ENCODE measurements at places on chromosomes 3 and 15.
A peak's percentile ranks its signal among the peaks of the same experiment; 100 is the strongest.

DNA sequence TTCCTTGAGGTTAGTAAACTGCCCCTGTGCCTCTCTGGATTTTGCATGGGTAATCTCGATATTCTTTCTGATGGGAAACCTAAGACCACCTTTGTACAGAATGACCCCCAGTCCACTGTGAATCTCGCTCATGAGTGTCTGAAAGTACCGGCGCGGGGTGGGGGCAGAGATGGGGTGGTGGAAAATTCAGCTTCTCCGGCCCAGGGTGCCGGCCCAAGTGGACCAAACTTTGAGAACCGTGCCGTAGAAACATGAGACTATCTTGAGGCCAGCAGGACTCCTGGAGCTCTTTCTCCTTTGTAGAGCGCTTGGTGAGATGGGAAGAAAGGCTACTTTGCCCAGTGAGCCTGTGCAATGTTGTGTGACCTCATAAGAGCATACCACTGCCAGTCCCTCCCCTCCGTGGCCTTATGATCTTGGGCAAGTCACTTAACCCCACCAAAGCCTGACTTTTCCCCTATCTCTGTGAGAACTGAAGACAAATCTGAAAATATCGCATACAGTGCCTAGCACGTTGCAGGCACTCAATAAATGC is 40.4 kb upstream of the VEPH1 start:
- no peak for DNase-seq

DNA sequence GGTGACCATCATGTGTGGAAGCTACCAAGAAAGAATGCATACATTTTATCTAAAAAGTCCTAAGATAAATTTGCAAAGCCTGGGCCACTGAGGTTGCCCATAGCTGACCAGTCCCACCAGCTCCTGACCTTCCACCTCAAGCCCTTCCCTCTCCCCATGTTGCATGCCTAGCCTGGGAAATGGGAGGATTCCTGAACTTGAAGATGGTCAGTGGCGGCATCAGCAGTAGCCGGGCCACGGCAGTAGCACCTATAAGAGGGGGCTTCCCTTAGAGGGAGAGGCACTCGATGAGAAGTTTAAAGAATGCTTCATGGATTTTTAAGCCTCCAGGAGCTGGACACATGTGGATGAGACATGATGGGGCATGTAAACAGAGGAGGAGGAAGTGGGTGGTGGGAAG is 172.1 kb downstream of the KLF13 start:
- no peak for DNase-seq

DNA sequence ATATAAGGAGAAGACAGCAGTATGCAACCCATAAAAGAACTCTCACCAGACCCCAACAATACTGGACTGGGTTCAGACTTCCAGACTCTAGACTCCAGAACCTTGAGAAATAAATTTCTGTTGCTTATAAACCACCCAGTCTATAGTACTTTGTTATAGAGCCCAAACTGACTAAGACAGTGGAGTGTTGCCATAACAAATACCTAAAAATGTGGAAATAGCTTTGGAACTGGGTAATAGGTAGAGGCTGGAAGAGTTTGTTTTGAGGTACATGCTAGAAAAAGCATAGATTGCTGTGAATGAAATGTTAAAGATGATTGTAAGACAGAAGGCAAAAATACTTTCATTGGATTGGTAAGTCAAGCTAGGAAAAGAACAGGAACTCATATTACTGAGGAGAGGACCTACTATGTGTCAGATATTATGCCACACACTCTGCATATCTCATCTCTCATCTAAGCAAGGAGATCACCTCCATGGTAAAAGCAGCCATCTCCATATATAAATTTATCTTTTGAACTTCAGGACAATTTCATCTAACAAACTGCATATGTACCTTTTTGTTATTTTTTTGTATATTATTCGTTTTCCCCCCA is 67.4 kb upstream of the FNDC3B start:
- DNase-seq: no peak

GRCh38 chr15:31330111-31330785 is 3.6 kb downstream of the KLF13 start:
- DNase-seq: no peak

DNA sequence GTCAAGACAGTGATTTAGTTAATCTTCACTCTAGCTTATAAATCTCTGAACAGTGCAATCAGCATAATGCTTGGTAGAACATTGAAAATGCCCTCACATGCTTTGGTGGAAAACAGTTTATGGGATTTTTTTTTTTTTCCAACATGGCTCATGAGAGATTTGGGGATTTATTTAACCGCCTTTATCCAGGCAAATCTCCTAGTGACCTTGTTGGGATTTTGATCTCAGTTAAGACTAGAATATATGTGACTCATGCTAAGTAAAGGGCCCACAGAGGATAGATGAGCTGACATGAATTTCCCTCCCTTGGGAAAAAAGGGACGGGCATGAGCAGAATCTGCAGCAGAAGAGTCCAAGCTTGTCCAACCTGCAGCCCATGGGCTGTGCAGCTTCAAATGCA is 18.7 kb downstream of the LRTM1 start:
- DNase-seq: no peak

DNA sequence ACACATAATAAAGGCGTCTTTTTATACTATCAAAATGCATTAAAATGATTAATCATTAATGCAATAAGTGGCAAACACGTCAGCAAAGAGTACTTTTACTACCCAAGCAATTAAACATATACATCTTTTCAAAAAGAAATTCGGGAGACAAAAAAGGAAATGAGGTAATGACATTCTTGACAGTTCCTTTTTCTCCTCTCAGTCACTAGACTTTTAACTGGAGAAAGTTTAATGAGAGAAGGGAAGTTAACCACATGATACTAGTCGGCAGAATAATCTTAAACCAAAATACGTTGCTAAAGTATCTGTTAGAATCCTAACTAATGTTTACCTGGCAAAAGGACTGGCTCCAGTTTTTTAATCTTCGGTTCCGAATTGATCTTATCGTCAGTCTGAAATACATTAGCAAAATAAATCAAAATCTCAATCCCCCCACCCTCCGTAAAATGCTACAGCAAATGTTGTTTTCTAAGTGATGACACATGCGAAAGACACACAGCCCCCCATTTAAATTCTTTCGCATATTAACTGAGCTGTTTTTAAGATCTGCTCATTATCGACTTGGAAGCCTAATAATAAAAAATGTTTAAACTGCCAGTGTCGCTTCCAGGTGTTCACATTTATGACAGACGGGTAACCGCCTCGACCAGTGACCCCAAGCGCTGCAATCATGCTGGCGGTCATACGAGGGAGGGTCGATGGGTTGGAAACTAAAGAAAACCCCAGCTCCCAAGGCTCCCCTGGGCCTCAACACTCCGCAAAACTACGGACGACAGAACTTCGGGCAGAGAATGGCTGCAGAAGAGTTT is 778 bp downstream of the MTMR10 start:
- DNase-seq: no peak

DNA sequence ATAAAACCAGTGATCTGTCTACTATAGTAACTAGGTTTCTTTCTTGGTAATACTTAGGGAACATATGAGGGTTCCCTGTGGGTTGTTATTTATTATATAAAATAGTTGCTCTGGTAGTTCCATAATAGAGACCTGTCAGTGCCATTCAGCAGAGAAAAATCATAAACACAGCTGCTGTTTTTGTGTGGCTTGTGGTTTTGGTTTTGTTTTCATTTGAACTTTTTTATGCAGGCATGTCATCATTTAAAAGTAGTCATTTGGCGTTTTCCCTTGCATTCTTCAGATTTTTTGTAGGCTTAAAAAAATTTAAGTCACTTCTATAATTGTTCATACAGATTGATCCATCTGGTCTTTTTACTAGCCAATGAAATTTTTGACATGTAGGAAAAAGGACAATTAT is 47.9 kb downstream of the PIK3CA start:
- peak; percentile 56 for DNase-seq

GRCh38 chr15:89480505-89480904 is 15.9 kb downstream of the RHCG start:
- DNase-seq: no peak

DNA sequence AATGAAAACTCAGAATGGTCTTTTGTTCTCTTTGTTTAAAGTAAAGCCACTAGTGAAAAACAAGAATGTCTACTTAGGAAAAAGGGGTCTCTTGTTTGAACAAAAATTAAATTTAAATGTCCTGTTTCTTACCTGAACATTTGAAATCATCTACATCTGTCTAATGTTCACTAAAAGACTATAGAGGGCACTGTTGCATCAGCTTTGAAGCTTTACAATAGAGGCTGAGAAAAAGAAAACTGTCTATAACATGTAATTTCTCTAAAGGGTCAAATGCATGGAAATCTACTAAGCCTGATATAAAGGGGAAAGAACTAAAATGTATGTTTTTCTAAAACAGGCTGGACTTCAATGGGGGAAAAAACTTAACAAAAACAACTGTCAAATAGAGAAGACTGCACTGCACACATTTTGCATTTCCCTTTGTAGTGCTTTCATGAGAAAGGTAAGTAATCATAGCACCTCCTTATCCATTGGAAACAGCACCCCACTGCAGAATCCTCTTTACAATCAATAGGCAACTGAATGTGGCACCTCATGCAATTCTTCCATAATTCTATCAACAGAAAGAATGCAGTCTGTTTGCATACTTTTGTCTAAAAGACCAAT is 26.3 kb downstream of the DPH6 start:
- peak; percentile 29 for DNase-seq

DNA sequence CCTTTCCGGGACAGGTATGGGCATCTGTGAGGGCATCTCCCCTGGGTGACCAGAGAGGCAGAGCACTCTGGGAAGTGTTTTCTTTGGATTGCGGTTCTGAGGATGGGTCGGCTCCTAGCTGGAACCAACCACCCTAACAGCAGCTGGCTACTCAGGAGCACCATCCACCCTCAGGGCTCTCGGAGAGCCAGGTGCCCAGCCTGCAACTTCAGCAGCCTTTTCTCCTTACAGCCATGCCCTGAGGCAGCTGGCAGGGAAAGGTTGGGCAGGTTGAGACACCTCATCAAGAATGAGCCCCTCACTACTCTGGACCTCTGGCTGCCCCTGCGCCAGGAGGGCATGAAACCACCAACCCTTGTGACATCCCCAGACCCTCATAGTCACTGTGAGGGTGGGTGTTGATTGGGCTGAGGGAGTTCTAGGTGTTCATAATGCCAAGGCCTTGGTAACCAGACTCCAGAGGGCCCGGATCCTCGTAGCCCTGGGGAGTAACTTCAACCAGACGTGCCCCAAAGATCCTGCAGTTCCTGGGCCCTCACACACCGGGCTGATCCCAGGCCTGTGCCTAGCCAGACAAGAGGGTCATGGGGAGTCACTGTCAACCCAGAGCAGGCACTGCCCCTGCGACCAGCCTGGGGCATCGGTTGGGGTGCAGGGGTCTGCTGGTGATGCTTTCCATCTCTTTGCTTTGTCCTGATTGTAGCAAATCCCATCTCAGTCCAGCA is 114.4 kb upstream of the ABHD17C start:
- no peak for DNase-seq

DNA sequence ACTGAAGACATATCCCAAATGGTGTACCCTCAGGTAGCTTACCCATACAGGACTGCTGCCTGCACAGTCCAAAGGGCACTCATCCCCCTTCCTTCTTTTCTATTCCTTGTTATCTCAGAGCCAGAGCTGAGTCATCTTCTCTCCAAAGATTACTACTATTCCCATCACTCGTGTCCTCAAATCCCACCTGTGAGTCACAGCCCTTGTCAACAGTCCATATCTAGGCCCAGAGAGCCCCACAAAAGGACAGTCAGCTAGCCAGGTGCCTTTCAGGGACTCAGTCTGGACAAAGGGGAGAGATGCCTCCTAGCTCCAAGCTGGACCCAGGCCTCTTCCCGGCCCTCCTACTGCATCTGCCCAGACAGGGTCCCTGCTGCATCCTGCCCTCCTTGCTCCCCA is 11.0 kb downstream of the PARP16 start:
- DNase-seq: no peak

GRCh38 chr15:99248000-99248715 is 1.2 kb downstream of the TTC23 start:
- no peak for DNase-seq

DNA sequence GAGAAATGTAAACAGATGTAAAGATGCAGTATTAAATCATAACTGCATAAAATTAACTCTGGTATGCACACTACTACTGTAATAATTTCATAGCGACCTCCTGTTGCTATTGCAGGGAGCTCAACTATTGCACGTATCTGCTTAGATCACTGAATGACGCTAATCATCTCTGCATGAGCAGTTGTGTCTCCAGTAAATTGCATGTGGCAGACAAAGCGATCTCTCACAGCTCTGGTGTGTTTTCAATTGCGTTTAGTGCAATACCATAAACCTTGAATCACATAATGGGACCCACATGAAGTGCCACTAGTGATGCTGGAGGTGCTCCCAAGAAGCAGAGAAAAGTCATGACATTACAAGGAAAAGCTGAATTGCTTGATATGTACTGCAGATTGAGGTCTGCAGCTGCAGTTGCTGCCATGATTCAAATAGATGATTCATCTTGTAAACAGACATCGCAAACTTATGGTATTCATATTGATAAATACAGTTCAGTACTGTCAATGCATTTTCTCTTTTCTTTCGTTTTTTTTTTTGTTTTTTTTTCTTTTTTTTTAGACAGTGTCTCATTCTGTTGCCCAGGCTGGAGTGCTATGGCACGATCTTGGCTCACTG is 30.2 kb upstream of the LCTL start:
- DNase-seq: no peak

- no peak for DNase-seq
Measured at GRCh38 chr3:25823314-25823713, 33.4 kb downstream of the OXSM start.

- DNase-seq: no peak
Measured at GRCh38 chr3:105762749-105763658, 105.8 kb downstream of the CBLB start.

DNA sequence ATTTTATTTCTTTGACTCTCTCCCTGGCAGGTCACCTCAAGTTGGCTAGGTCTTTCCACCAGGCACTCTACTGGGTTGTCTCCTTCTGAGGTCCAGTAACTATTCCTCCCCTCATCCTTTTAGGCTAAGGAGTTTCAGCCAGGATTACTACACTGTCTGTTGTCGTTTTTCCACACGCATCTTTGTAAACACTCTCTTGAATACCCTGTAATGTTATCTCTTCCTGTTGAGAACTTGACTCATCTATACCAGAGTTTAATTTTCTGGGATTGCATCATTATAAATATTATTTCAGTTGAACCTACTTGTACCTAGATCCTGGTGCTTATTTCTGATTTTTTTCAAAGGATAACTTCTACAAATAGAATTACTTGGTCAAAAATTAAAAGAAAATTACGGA is 138.3 kb downstream of the SQOR start:
- no peak for DNase-seq

DNA sequence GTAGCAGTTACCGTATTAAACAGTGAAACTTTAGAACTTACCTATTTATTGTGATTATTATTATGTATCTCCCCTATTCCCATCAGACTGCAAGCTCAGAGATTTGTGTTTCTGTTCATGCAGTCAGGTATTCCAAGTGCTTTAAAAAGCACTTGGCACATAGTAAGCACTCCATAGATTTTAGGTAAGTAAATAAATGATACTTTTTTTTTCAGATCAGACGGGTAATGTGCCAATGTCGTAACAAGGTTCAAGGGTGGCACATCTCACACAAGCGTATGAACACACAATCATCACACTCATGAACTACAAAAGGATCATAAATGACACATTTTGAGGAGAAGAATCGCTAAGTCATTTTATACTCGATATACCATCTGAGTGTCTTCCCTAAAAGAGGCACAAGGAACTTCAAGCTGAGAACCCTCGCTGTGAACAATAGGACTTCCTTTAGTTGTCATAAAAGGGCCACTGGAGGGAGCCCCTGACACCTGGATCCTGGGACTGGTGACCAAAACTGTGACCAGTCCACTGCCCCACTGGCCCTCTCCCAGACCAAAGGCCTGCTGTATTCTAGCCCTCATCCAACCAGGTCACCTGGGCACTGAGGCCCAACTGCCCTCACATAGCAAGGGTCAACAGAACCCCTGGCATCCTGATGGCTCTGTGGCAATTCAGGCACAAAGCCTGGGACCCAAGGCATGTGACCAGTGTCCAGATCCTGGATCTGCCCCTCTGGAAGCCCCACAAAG is 32.1 kb downstream of the KIF9 start:
- DNase-seq: no peak
